Cardiac septum (tissue), 1 donor: ENCODE measurements at places on chromosomes 5 and 9. TPM values are rescaled to one million over a fixed set of nuclear protein-coding genes. Genes with fewer than 3 reads are reported as not detected.

GRCh38 chr9:133169102-133169501 is 5.4 kb upstream of the GBGT1 start:
- no peak for DNase-seq

DNA sequence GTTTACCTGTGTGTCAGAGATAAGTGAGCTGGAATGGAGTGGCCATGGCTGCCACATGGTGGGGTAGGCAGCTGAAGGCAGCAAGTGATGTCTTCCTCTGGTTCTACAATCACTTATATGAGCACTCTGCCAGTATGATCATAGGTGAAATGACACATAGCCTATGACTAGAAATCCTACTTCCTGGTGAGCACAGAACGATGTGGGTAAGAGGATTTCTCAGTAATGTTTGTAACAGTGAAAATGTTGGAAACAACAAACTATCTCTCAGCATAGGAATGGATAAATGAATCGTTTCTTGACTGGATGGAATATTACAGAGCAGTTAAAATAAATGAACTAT is 187.0 kb upstream of the S1PR3 start:
- no peak for DNase-seq

- no peak for DNase-seq
Observed at GRCh38 chr5:36777105-36777757, 99.3 kb upstream of the NIPBL start.

DNA sequence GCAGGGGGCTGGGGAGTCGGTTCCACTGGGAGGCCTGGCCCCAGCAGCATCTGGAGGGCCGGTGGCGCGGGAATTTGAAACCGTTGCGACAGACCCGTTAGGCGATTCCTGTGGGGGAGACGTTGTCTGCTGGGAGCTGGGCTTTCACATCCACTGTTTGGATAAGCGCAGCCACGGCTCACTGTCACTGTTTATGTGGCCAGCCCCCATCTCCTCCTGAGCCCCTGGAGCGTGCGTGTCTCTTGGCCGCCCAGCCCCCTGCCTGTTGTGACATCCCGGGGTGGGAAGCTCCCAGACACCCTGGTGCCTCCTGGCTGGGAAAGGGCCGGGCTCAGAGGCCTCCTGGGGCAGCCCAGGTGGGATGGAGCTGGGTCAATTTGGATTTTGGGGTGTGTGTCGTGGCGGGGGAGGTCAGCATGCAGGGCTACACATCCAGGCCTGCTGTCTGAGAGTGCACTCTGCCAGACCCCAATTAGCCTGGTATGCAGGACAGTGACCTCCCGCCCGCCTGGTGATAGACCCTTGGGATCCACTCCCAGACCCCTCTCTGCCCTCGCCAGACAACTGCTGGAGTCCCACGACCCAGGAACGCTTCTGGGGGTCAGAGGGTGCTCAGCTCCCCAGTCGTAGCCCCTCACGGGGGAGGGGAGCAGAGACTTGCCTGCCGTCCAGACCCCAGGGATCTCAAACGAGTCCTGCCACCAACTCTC is 62.0 kb upstream of the RNU6ATAC start:
- no peak for DNase-seq

GRCh38 chr9:111978616-111979015 is 82.0 kb downstream of the UGCG start:
- DNase-seq = no peak

DNA sequence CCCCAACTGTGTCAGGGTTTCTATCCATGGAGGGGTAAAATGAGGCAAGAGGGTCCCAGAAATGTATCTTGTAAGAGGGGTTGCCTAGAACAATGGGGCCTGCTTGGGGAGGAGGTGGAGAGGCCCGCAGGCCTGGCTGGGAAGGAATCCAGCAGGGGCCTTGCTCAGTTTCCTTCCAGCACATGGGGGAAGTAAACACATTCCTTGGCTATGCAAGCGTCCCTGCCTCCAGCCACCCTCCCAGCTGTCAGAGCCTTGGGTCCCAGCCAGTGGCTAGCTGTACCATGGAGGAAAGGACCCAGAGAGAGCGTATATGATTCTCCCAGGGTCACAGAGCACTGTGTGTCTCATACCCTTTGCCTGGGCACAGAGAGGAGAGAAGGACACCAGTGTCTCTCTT is 71.1 kb upstream of the IL17B start:
- no peak for DNase-seq

DNA sequence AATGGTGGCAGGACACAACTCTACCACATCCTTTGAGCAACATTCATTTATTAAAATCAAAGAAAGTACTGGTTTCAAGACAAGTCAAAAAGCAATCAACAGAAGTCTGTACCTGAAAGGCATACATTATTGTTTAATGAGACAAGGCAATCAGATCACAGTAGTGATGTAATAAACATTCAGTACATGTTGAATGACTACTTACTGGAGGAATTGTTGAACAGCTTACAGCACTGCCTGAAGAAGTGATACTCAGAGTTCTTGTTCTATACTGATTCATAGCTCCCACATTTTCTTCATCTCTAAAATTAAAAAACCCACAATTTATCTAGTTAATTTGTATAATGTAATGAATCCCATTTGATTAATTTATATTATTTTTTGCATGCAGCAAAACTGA is 18.2 kb downstream of the RIOK2 start:
- no peak for DNase-seq

GRCh38 chr5:72949481-72949880 is 6.4 kb upstream of the FCHO2 start:
- no peak for DNase-seq

C5orf52 gene
- not detected for total RNA-seq

FSTL4 gene
- not detected for total RNA-seq

FRRS1L gene
- total RNA-seq = 0.81 TPM

ENG gene
- 244 TPM for total RNA-seq

ECSCR gene
- total RNA-seq = 20.1 TPM
